ENCODE measurements at places on chromosomes 6 and 20. TPM values are rescaled to one million over a fixed set of nuclear protein-coding genes. Genes with fewer than 3 reads are reported as not detected.

ABHD16A gene
- 32.1 TPM for total RNA-seq

NRN1 gene
- not detected for total RNA-seq

C20orf144 gene
- total RNA-seq = 0.12 TPM

WFDC12 gene
- not detected for total RNA-seq

PCIF1 gene
- total RNA-seq = 14.3 TPM

FAM209B gene
- total RNA-seq = not detected

FAM217A gene
- not detected for total RNA-seq

FLOT1 gene
- 73.7 TPM for total RNA-seq

GABRR1 gene
- total RNA-seq = not detected

XKR7 gene
- total RNA-seq = not detected

MYT1 gene
- not detected for total RNA-seq

JARID2 gene
- total RNA-seq = 27.8 TPM

SEMG1 gene
- not detected for total RNA-seq

RIPOR3 gene
- not detected for total RNA-seq

BANF2 gene
- not detected for total RNA-seq

PTK6 gene
- 4.4 TPM for total RNA-seq

BPI gene
- total RNA-seq = not detected

FAM120B gene
- 23.4 TPM for total RNA-seq

ZNF334 gene
- total RNA-seq = not detected

PPP1R3G gene
- 0.07 TPM for total RNA-seq

ASIP gene
- not detected for total RNA-seq

HDGFL1 gene
- not detected for total RNA-seq

RHAG gene
- not detected for total RNA-seq

HTR1B gene
- total RNA-seq = not detected

All from MCF 10A (cell line).